ENCODE measurements at places on chromosomes 2 and 18.

GRCh38 chr2:29068513-29068912, 5.8 kb downstream of the PCARE start:
- DNase-seq = no peak

- DNase-seq = no peak
These were observed 79.9 kb downstream of the ZEB2 start for GRCh38 chr2:144439993-144440392.

- no peak for DNase-seq
These were observed 218.4 kb downstream of the CDH20 start for GRCh38 chr18:61551586-61551985.

GRCh38 chr18:6741232-6741663, 11.7 kb downstream of the ARHGAP28 start:
- DNase-seq = no peak

GRCh38 chr2:69306393-69306821, 80.6 kb downstream of the GFPT1 start:
- DNase-seq = no peak

- no peak for DNase-seq
These were observed 100.2 kb downstream of the SRBD1 start for GRCh38 chr2:45510701-45511420.

DNA sequence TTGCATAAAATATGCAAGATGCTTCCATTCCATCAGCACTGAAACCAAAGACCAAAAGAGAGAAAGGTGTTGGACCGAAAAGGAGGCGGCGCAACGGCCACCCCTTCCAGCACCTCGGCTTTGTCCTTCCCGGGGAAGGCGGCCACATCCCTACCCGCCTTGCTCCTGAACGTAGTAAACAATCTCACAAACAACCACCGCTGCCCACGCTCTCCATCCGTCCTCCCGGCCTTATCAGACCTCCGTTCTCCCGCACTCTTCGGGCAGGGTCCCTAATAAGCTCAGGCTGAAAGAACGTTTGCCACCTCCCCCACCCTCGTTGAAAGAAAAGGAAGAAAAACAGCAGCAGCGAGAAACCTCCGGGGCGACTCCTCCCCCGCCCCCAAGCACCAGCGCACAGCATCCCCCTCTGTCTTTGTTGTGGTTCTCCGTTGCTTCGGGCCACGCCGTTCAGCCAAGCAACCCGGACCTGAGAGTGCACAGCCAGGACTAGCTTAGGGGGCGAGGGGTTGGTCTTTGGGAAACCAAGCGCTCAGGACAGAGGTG, 4.4 kb downstream of the EVX2 start:
- no peak for DNase-seq

GRCh38 chr2:136025057-136025973, 39.9 kb upstream of the DARS1 start:
- DNase-seq = no peak

DNA sequence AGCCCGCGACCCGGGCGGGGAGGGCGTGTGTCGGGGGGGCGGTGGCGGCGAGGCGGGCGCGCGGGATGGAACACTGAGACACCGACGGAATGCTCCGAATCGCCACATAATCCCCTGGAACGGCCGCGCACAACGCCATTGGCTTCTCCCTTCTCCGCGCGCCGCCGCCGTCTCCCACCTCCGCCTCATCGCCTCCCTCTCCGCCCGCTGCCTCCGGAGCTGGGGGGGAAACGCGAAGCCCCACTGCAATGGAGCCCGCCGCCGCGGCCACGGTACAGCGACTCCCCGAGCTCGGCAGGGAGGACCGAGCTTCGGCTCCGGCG, at the start of gene PHLPP1:
Gene PHLPP1, plus strand, starts transcription at position 106 of the 323 bp plus-strand sequence. Its CDS starts 143 bp downstream, at position 249.
- DNase-seq = no peak

DNA sequence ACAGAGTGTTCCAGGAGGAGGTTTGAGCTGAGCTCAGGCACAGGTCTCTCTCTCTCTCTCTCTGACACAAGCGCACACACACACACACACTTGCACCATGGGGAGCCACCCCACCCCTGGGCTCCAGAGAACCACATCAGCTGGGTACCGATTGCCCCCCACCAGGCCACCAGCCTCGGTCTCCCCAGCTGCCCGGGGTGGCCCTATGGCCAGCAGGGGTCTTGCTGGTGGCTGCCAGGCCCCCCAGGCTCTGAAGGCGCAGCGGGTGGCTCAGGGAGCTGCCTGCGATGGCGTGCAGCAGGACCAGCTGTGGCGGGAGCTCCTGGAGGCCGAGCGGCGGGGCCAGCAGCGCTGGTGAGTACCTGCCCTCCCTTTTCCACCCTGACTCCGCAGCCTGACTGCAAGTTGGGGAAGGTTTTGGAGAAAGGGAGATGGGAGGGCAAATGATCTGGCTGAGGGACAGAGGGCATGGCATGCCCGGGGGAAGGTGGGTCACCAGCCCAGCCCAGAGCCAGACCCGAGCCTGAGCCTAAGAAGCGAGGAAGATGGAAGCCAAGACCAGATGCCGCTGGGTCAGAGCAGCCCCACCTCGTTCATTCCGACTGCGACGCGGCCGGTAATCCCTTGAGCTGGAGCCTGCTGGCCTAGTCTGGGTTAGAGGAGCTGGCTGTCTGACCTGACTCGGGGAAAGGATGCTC, 21.9 kb upstream of the SLC66A3 start:
- no peak for DNase-seq

DNA sequence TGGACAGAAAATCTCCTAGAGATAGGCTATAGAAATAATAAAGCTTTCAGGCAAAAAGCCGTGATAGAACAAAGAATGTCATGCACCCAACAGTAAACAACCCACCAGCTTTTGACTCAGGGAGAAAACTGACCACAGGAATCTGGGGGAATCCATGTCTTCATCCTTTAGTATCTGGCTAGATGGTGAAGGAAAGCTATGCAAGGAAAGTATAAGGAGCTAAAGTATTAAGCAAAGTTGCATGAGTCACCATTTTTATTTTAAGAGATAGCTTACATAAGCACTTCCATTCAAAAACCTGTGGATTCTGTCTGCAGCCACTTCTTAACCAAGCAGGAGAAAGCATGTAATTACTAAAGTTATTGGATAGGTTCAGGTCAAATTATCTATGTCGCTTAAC, 363.8 kb downstream of the LRP1B start:
- DNase-seq = no peak

- DNase-seq = no peak
These were observed 48.5 kb upstream of the LYPD6B start for GRCh38 chr2:148989882-148990493.

- DNase-seq = no peak
These were observed 78.4 kb downstream of the KANSL1L start for GRCh38 chr2:210092791-210093190.

DNA sequence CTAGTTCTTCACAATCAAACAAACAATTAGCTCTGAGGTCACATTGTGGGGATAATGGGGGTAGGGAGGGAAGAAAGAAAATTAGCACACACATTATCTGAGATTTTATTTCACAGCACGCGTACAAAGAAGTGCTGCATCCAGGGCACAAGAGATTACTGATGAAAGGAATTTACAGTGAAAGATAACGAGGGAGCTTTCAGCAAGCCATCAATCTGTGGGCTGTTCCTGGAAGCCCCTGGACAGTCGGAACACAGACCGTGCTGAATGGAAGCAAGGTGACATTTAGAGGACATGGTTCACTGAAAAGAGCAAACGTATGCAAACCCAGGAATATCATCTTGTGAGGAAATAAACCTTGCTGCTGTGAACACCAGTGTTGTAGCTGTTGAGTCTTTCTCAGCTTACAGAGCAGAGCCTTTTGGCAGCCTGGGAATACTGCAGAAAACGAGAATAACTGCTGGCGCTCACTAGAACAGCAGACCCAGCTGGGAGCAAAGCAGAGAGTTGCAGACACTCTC, 63.2 kb downstream of the SCG2 start:
- no peak for DNase-seq

All from stimulated activated CD8-positive, alpha-beta memory T cell treated with anti-CD3 and anti-CD28 coated beads, Interleukin-2, amount 100 ng/mL, for 1 hour (primary cell).